HFFc6 (cell line): ENCODE measurements at places on chromosomes 1 and 21. TPM values are rescaled to one million over a fixed set of nuclear protein-coding genes. Genes with fewer than 3 reads are reported as not detected.

- H3K27me3 ChIP-seq: peaks cover 2% of the 10 kb centered on the region
- DNase-seq: no peak
- no peaks in the 10 kb centered on the region for H3K36me3 ChIP-seq
- H3K4me1 ChIP-seq: peaks cover 29% of the 10 kb centered on the region
These were observed 10.9 kb downstream of the MYBPHL start for GRCh38 chr1:109295712-109296415.

Gene MMP23B
- 3.3 to 8.5 TPM (median 3.9 TPM) in 3 replicates for total RNA-seq

Gene TCHH
- 0.05 TPM in 1 of 3 replicates, not detected in the others for total RNA-seq

DNA sequence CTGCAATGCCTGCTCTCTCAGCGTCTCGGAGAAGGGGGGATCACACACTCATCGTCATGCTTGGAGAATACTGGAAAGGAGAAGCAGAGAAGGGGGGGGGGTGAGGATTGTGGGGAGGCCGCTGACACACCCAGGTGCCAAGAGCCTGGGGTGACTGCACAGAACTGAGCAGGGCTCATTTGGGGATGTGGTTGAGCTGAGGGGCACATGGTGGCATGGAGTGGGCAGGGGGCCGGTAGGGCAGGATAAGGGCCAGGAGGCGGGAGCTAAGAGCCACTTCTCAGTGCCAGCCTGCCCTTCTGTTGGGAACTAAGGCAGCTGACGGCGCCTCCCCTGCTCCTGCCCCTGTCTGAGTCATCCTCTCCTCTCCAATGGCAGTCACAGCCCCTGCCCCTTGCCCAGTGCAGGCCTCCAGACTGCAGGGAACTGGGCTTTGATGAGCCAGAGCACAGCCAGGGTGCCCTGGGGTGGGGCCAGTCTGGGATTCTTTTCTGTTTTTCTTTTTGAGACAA is 27.2 kb downstream of the MRPL37 start:
- no peak for DNase-seq
- no peak overlapping the region for H3K4me3 ChIP-seq
- H3K4me1 ChIP-seq: peaks cover 28% of the 10 kb centered on the region
- H3K36me3 ChIP-seq: no peaks in the 10 kb centered on the region
- peaks cover 10% of the 10 kb centered on the region for H3K27me3 ChIP-seq
- peak overlapping the region; percentile 42 for H3K27ac ChIP-seq

Gene GPR52
- total RNA-seq: not detected in 3 replicates

DNA sequence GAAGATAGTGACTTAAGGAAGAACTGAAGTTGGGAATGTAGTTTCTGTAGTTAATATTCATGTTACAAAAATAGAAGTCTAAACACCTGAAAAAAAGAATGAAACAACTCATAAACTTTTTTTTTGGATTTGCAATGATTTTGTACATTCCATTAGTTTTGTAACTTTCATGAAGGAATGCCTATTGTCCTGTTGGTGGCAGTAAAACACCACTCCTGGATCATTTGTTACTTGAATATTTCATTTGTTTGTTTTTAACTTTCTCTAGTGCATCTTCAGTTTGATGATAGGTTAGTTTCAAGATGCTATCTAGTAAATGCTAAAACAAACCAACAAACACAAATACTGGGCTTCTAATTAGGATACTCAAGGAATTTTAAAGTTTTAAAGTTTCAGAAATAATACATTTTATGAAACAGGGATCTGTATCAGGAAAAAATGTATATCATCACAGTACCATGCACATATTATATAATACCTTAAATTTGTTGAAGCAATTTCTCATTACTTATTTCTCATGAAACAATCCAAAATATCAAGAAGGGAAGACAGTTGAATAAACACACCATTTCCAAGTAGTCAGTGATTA is 229.7 kb upstream of the CACYBP start:
- H3K36me3 ChIP-seq: no peaks in the 10 kb centered on the region
- H3K27me3 ChIP-seq: peaks cover 2% of the 10 kb centered on the region; the same call in 1 of the 2 replicates
- no peak overlapping the region for H3K4me3 ChIP-seq

DNA sequence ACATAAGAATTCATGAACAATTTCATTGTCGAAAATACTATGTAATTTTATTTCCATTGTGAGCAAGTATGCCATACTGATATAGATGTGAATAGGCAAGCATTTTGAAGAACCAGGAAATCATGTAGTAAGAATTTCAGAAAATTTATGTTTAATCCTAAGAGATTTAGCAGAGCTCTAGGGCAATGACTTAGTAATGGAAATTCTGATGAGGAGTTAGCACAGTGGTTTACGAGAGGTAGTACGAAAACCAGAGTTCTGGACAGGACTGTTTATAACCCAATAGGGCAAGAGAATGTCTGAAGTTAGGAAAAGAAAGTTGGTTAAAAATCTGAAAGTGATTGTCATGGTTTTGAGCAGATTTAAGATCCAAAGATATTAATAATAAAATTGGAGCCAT is 439.6 kb upstream of the DEPDC1 start:
- H3K36me3 ChIP-seq: peaks cover 5% of the 10 kb centered on the region; the same call in 1 of the 2 replicates
- H3K27ac ChIP-seq: no peak overlapping the region
- no peaks in the 10 kb centered on the region for H3K27me3 ChIP-seq
- H3K4me3 ChIP-seq: no peak overlapping the region
- no peaks in the 10 kb centered on the region for H3K4me1 ChIP-seq

DNA sequence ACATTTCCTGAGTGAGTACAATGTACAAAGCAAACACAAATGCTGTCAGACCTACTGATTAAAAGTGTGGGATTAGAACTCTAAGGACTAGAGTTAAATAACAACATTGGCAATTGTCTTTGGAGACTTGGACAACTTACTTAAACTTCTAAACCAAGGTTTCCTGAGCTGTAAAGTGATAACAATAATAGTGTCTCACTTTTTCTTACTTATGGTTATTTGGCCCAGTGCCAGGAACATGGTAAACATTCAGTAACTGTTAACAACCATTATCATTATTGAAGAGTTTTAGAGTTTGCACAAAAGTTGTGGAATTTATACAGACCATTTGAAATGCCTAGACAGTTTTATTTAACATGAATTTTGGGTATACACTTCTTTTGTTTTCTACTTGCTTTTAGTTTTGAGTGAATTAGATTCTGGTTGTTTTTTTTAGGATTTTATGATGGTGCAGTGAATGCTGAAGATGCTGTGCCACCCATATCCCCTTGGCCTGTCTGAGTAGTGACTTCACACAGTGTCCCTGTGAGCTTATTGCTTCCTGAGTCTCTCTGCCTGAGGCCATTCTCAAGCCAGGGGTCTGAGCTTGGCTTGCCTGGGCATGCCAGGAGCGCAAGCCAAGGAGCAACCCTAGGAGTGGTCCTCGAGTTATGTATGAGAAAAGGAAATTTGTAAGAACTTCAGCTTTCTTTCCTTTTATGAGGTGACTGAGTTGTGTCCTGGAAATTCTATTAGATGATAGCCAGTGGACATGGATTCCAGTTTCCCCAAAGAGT is 932.8 kb downstream of the TTLL7 start:
- no peak for DNase-seq
- no peak overlapping the region for H3K4me3 ChIP-seq
- no peaks in the 10 kb centered on the region for H3K27me3 ChIP-seq
- no peak overlapping the region for H3K27ac ChIP-seq

Gene PAPPA2
- 0.47 to 0.48 TPM (median 0.47 TPM) in 3 replicates for total RNA-seq

- H3K4me3 ChIP-seq: no peak overlapping the region
- H3K27ac ChIP-seq: no peak overlapping the region
- H3K36me3 ChIP-seq: no peaks in the 10 kb centered on the region
- peak; percentile 48 for DNase-seq
These were observed 333.8 kb downstream of the PTPRU start for GRCh38 chr1:29569971-29570634.

Gene MIGA1
- total RNA-seq: 21.1 to 24.4 TPM (median 24.3 TPM) in 3 replicates

GRCh38 chr1:188170935-188171334 is 1342.2 kb downstream of the PLA2G4A start:
- no peak overlapping the region for H3K4me3 ChIP-seq
- H3K36me3 ChIP-seq: no peaks in the 10 kb centered on the region
- no peaks in the 10 kb centered on the region for H3K4me1 ChIP-seq
- no peak for DNase-seq

GRCh38 chr1:239784896-239785295 is 306.8 kb upstream of the FMN2 start:
- no peaks in the 10 kb centered on the region; the same call in 1 of the 2 replicates for H3K36me3 ChIP-seq
- no peak overlapping the region for H3K4me3 ChIP-seq
- no peak for DNase-seq
- H3K27me3 ChIP-seq: no peaks in the 10 kb centered on the region

Gene MUL1
- 27.8 to 37.0 TPM (median 34.2 TPM) in 3 replicates for total RNA-seq

GRCh38 chr1:89732206-89732605 is 88.6 kb upstream of the LRRC8D start:
- DNase-seq: no peak
- no peaks in the 10 kb centered on the region for H3K4me1 ChIP-seq
- H3K27ac ChIP-seq: no peak overlapping the region
- H3K36me3 ChIP-seq: no peaks in the 10 kb centered on the region
- H3K27me3 ChIP-seq: no peaks in the 10 kb centered on the region
- no peak overlapping the region for H3K4me3 ChIP-seq
